ENCODE measurements at places on chromosomes 4 and X.

DNA sequence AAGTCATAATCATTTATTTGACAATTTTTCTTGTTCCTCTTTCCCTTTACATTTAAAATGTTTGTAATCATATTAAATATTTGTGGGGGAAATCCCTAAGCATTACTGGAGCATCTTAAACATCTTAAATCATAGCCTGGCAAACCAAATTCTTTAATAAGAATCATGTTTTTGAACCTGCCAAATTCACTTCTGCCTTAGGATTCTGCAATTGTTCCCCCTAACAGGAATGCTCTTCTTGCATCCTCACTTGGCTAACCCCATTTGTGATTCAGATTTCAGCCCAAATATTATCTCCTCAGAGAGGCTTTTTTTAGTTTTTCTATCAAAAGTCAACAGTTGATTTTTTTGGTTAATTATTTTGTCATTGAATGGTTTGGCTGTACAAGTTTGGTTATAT is 241.1 kb downstream of the MAPK10 start:
- no peak overlapping the region for H3K4me3 ChIP-seq
- no peaks in the 10 kb centered on the region for H3K36me3 ChIP-seq
- DNase-seq = no peak
- H3K4me1 ChIP-seq = peaks cover 19% of the 10 kb centered on the region
- H3K27ac ChIP-seq = peak overlapping the region; percentile 76
- no peaks in the 10 kb centered on the region for H3K27me3 ChIP-seq

DNA sequence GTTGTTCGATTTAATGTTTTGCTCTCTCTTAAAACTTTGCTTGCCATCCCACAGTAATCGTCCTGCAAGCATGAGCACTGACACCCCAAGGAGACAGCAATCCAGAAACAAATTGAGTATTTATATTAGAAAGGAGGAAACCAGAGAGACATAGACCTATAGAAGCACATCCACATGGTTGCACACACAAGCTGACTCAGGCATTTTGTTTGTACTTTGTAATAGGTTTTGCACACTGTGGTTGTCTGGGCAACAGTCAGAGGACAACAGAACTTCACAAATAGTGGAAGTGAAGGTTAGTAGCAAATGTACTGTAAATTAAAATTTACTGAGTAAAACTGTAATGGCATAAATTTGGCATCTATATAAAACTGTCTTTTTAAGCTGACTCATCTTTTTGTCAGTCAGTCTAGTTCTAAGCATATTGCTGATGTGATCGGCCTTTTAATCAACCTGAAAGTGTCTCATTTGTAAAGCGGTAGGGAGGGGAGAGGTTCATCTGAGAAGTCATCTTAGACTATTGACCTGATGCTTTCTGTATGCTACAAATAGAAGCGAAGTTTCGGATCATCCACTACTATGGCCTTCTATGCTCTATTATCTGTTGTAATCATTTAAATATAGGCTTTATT is 1624.7 kb downstream of the ARAP2 start:
- H3K4me1 ChIP-seq = peaks cover 5% of the 10 kb centered on the region
- no peaks in the 10 kb centered on the region for H3K27me3 ChIP-seq
- H3K4me3 ChIP-seq = no peak overlapping the region
- H3K36me3 ChIP-seq = no peaks in the 10 kb centered on the region
- no peak for DNase-seq

DNA sequence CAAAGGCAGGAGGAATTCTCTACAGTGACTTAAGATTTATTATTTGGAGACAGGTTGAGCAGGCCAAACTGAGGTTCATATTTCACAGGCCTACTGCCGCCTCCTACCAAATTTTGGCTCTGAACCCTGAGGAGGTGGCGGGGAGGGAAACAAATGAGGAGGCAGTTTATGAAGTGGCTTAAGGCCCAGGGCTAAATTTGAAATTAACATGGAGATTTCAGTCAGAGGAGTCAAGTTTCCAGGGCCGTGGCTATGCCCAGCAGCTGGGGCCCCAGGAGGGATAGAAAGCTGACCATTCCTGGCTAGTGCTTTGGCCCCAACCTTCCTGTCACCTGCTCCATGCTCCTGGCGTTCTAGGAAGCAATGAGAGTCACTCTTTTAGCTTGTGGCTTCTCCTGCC is 73.4 kb upstream of the ARHGAP36 start:
- H3K27ac ChIP-seq = peak overlapping the region; percentile 78
- H3K4me3 ChIP-seq = no peak overlapping the region
- DNase-seq = no peak
- H3K27me3 ChIP-seq = peaks cover 7% of the 10 kb centered on the region
- no peaks in the 10 kb centered on the region for H3K36me3 ChIP-seq

GRCh38 chr4:148415500-148415899 is 26.7 kb downstream of the NR3C2 start:
- DNase-seq = no peak
- H3K27me3 ChIP-seq = peaks cover 2% of the 10 kb centered on the region
- no peak overlapping the region for H3K27ac ChIP-seq
- no peak overlapping the region for H3K4me3 ChIP-seq
- peaks cover 5% of the 10 kb centered on the region for H3K4me1 ChIP-seq

GRCh38 chrX:20320461-20321159 is 53.9 kb upstream of the RPS6KA3 start:
- H3K4me1 ChIP-seq = peaks cover 3% of the 10 kb centered on the region
- H3K27ac ChIP-seq = no peak overlapping the region
- no peak overlapping the region for H3K4me3 ChIP-seq
- no peak for DNase-seq
- no peaks in the 10 kb centered on the region for H3K27me3 ChIP-seq

- DNase-seq = no peak
- H3K36me3 ChIP-seq = peaks cover 2% of the 10 kb centered on the region
- H3K27me3 ChIP-seq = no peaks in the 10 kb centered on the region
- no peak overlapping the region for H3K4me3 ChIP-seq
Observed at GRCh38 chr4:32986236-32986635, 2266.1 kb downstream of the PCDH7 start.

DNA sequence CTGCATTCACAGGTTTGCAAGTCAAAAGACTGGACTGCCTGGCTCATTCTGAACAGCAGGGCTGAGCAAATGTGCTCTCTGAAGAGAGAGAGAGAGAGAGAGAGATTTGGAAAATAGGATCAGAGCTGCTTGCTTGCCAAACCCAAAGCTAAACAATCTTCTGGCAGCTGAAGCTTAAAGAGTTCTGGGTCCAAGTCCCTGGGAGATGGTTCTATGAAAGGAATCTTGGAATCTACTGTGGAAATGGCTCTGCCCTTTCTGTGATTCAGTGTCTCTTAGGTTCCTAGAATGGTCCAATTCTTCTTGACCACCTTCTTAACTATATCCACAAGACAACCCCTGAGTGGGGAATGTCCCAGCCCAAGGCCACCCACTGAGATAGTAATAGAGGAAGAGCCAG is 66.1 kb upstream of the EFNB1 start:
- H3K27ac ChIP-seq = no peak overlapping the region
- H3K4me3 ChIP-seq = no peak overlapping the region
- no peaks in the 10 kb centered on the region for H3K36me3 ChIP-seq

DNA sequence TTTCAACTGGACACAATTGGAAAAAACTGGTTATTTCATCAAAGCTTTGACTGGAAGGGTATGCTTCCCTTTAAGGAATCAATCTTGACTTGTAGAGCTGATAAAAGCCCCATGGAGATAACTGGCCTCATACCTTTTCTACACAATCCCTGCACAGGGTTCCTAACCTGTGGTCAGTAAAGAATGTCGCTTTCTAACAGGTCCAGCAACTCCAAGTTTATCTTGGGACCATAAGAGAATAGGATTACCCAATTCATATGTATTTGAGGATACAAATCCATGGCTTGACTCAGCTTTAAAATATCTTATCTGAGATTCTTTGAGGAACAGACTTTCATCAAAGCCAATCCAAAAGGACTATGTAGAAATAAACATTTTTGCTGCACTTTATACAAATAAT is 1399.8 kb upstream of the PABPC4L start:
- no peak overlapping the region for H3K4me3 ChIP-seq
- no peaks in the 10 kb centered on the region for H3K4me1 ChIP-seq
- DNase-seq = no peak
- H3K27me3 ChIP-seq = no peaks in the 10 kb centered on the region
- peaks cover 10% of the 10 kb centered on the region for H3K36me3 ChIP-seq
- no peak overlapping the region for H3K27ac ChIP-seq
